ENCODE measurements at places on chromosomes 13 and 19.

GRCh38 chr19:38729653-38730469 is 14.4 kb downstream of the CAPN12 start:
- peaks cover 8% of the 10 kb centered on the region for H3K4me1 ChIP-seq
- no peak overlapping the region for H3K27ac ChIP-seq
- peak; percentile 78 for DNase-seq
- H3K36me3 ChIP-seq: peaks cover 69% of the 10 kb centered on the region
- no peaks in the 10 kb centered on the region for H3K27me3 ChIP-seq

GRCh38 chr19:13022859-13023636 is 27.8 kb downstream of the NFIX start:
- DNase-seq: peak; percentile 93
- peak overlapping the region; percentile 99 for H3K27ac ChIP-seq
- H3K4me3 ChIP-seq: peak overlapping the region; percentile 64

- H3K27ac ChIP-seq: no peak overlapping the region
- H3K36me3 ChIP-seq: no peaks in the 10 kb centered on the region
- no peak overlapping the region for H3K4me3 ChIP-seq
Measured at GRCh38 chr19:54247106-54247930, 4.7 kb upstream of the LILRA6 start.

- H3K36me3 ChIP-seq: no peaks in the 10 kb centered on the region
- no peaks in the 10 kb centered on the region for H3K4me1 ChIP-seq
- no peak overlapping the region for H3K27ac ChIP-seq
- DNase-seq: no peak
- no peak overlapping the region for H3K4me3 ChIP-seq
- no peaks in the 10 kb centered on the region for H3K27me3 ChIP-seq
Measured at GRCh38 chr13:51978796-51979556, 32.3 kb downstream of the ATP7B start.

DNA sequence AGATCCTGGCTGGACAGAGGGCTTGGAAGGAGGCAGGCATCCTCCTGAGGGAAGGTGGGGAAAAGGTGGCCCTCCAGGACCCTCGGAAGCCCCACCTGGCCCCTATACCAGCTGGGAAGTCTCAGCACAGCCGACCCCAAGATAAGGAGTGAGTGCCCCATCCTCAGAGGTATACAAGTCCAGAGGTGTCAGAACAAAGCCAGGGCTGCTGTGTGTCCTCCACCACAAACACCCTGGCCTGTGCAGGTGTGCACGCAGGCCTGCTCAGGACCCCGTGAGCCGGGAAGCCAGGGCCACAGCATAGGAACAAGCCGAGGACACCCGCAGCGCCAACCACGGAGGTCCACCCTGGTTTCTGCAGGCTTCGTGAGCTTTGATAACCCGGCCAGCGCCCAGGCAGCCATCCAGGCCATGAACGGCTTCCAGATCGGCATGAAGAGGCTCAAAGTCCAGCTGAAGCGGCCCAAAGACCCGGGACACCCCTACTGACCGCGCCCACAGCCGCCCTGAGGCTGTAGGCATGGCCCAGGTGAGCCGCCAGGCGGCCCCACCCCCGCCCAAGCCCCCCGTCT is 68.6 kb downstream of the CELF5 start:
- H3K27me3 ChIP-seq: peaks cover 3% of the 10 kb centered on the region
- H3K36me3 ChIP-seq: no peaks in the 10 kb centered on the region
- H3K4me1 ChIP-seq: no peaks in the 10 kb centered on the region
- DNase-seq: no peak
- H3K27ac ChIP-seq: no peak overlapping the region

GRCh38 chr13:80871481-80871880 is 530.6 kb upstream of the SPRY2 start:
- no peaks in the 10 kb centered on the region for H3K27me3 ChIP-seq
- no peak overlapping the region for H3K27ac ChIP-seq
- no peak for DNase-seq
- H3K4me1 ChIP-seq: no peaks in the 10 kb centered on the region
- no peaks in the 10 kb centered on the region for H3K36me3 ChIP-seq

DNA sequence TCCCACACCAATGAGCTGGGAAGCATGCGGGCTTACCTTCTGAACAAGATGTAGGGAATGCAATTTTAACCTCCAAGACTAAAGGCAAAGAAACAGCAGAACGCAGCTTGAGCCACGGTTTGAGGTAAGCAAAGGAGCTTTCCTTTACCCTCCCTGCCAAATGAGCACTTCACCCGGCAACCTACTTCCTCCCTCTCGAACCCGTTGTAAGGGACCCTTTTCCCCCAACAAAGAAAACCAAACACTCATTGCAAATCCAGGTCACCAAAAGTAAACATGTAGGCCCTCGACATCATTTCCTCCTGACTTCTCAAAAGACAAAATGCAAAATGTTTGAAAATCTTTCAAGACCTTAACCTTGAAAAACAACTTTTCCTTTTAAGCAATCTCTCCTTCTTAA is 65.3 kb downstream of the ABCC4 start:
- H3K36me3 ChIP-seq: peaks cover 14% of the 10 kb centered on the region
- H3K27ac ChIP-seq: no peak overlapping the region
- no peaks in the 10 kb centered on the region for H3K4me1 ChIP-seq
- no peak overlapping the region for H3K4me3 ChIP-seq

GRCh38 chr13:48575031-48575430 is 42.2 kb upstream of the RCBTB2 start:
- peaks cover 36% of the 10 kb centered on the region for H3K4me1 ChIP-seq
- no peaks in the 10 kb centered on the region for H3K36me3 ChIP-seq
- DNase-seq: no peak
- H3K27me3 ChIP-seq: no peaks in the 10 kb centered on the region
- H3K27ac ChIP-seq: no peak overlapping the region

DNA sequence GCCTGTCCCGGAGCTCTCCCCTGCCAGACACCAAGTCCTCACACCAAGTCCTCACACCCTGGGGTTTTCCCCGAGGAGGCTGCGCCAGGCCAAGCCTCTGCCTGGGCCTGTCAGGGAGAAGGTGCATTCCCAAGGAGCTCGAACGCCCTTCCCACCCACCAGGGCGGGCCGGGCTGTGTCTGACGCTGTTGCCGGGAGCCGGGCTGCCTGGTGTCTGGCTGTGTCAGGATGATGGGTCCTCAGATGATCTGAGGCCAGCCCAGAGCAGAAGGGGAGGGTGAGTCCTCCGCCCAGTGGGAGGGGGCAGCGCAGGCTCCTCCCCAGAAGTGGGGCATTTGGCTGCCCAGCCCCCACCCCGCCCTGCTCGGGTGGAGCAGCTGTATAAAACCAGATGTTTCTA is 2.3 kb upstream of the HAS1 start:
- H3K36me3 ChIP-seq: no peaks in the 10 kb centered on the region
- peak; percentile 75 for DNase-seq
- no peak overlapping the region for H3K27ac ChIP-seq
- H3K4me3 ChIP-seq: no peak overlapping the region

DNA sequence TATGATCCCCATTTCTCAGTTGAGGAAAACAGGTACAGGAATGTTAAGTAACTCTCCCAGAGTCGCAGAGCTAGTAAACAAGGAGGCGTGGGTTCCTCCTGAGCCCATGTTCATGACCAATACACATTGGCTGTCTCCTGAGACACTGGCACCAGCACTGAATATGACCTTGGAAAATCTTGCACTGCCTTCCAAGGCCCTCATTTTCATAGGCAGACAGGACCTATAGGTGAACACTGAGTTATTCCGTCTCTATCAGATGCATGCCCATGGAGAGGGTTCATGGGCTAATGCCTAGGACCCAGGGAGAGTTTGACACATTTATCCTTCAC is 504.8 kb downstream of the RFC3 start:
- H3K27me3 ChIP-seq: no peaks in the 10 kb centered on the region
- H3K27ac ChIP-seq: no peak overlapping the region
- no peak overlapping the region for H3K4me3 ChIP-seq
- H3K36me3 ChIP-seq: no peaks in the 10 kb centered on the region
- H3K4me1 ChIP-seq: no peaks in the 10 kb centered on the region
- no peak for DNase-seq

- no peaks in the 10 kb centered on the region for H3K36me3 ChIP-seq
- H3K27ac ChIP-seq: no peak overlapping the region
- no peak for DNase-seq
- no peaks in the 10 kb centered on the region for H3K27me3 ChIP-seq
- H3K4me1 ChIP-seq: no peaks in the 10 kb centered on the region
Measured at GRCh38 chr19:30852168-30852567, 480.0 kb downstream of the ZNF536 start.

- peak overlapping the region; percentile 94 for H3K4me3 ChIP-seq
- DNase-seq: no peak
- H3K4me1 ChIP-seq: peaks cover 15% of the 10 kb centered on the region
- H3K27ac ChIP-seq: peak overlapping the region; percentile 94
Measured at GRCh38 chr19:35000338-35000646, 169 bp downstream of the GRAMD1A start.

GRCh38 chr13:44219577-44220548 is 153.8 kb upstream of the SERP2 start:
- H3K36me3 ChIP-seq: no peaks in the 10 kb centered on the region
- no peak overlapping the region for H3K4me3 ChIP-seq

GRCh38 chr13:39580881-39581575 is 22.0 kb downstream of the LHFPL6 start:
- no peak overlapping the region for H3K27ac ChIP-seq
- H3K36me3 ChIP-seq: no peaks in the 10 kb centered on the region
- DNase-seq: no peak

GRCh38 chr13:110044551-110045111 is 258.2 kb upstream of the IRS2 start:
- H3K27ac ChIP-seq: no peak overlapping the region
- no peaks in the 10 kb centered on the region for H3K36me3 ChIP-seq
- no peaks in the 10 kb centered on the region for H3K27me3 ChIP-seq
- no peak for DNase-seq

- H3K27me3 ChIP-seq: no peaks in the 10 kb centered on the region
- DNase-seq: no peak
- no peaks in the 10 kb centered on the region for H3K4me1 ChIP-seq
- no peak overlapping the region for H3K4me3 ChIP-seq
Measured at GRCh38 chr19:41795031-41795461, 1.3 kb upstream of the CEACAM3 start.

DNA sequence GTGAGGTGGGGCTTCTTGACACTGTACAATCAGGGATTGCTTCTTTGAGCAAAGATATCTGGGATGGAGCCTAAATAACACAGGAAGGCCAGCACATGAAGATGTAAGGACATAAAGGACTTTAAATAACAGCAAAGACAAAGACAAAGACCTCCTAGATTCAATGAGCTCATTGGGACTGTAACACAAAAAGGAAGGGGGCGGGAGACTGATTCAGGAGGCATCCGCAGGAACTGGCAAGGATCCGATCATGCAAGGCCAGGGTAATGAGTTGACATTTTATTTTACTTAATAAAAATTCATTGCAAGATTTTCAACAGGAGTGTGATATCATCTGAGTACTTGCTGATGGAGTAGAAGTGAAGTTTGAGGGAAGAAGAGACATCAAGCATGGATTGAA is 121.5 kb downstream of the LHFPL6 start:
- H3K4me3 ChIP-seq: no peak overlapping the region
- no peak for DNase-seq
- H3K4me1 ChIP-seq: no peaks in the 10 kb centered on the region
- no peaks in the 10 kb centered on the region for H3K36me3 ChIP-seq
- no peak overlapping the region for H3K27ac ChIP-seq

- no peaks in the 10 kb centered on the region for H3K36me3 ChIP-seq
- no peak overlapping the region for H3K4me3 ChIP-seq
- H3K27ac ChIP-seq: peak overlapping the region; percentile 61
- peaks cover 10% of the 10 kb centered on the region for H3K4me1 ChIP-seq
- H3K27me3 ChIP-seq: no peaks in the 10 kb centered on the region
- no peak for DNase-seq
Measured at GRCh38 chr19:42053037-42053935, 16.7 kb downstream of the GRIK5 start.

DNA sequence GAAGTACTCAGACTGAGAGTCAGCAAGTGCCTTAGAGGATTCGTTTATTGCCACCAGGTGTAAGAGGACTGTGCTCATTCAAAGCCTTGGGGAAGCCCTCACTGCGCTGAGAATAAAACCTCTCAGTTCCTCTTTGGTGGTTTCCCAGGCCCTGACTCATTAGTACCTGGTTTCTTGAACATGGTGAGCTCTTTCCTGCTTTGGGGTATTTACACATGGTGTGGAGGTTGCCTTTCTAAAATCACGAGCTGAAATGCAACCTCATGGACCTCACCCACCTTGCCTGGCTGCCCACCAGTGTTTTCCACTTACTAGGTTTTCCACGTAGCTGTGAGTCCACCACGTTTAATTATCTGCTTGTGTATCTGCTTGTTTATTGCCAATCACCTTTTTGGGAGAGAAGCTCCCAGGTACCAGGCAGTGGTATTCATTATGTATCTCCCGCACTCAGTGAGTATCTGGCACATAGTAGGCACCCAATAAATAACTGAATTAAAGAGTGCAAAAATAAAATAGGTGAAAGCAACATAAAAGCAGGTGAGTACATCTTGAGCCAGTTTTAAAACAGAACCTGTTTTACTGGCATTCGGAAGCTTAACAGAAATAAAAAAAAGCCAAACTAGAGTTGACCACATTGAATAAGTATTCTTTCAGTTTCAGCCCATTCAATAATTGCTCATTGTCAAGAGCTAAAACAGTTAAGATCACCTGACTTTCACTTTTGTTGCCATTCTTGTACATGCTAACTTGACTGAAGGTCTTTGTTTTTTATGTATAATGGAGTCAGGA is 533.0 kb downstream of the MYO16 start:
- no peak overlapping the region for H3K27ac ChIP-seq
- H3K27me3 ChIP-seq: no peaks in the 10 kb centered on the region
- H3K4me3 ChIP-seq: no peak overlapping the region
- DNase-seq: no peak
- no peaks in the 10 kb centered on the region for H3K4me1 ChIP-seq

DNA sequence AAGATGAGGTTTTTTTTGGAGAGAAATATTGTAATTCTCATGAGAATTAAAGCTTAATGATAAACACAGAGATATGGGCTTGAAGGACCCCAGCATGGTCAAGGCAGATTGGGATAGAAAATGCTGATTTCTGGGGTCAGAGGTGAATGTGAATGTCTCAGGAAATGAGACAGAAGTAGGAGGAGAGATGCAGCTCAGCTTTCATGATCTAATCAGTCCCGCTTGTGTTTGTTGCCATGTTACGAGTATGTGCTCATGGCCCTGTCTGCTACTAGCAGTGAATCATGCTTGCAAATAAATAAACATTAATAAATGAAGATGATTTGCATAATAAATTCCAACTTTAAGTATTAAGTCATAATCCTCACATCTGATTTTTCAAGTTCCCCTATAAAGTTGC is 23.0 kb upstream of the NDFIP2 start:
- no peak overlapping the region for H3K27ac ChIP-seq
- no peaks in the 10 kb centered on the region for H3K4me1 ChIP-seq
- DNase-seq: no peak
- no peaks in the 10 kb centered on the region for H3K27me3 ChIP-seq
